ENCODE measurements at places on chromosomes 5 and 9.
A peak's percentile ranks its signal among the peaks of the same experiment; 100 is the strongest.

GRCh38 chr5:175235251-175235960 is 208.6 kb downstream of the DRD1 start:
- no peak for DNase-seq

- no peak for DNase-seq
These were observed 824 bp downstream of the MXD3 start for GRCh38 chr5:177310757-177311391.

DNA sequence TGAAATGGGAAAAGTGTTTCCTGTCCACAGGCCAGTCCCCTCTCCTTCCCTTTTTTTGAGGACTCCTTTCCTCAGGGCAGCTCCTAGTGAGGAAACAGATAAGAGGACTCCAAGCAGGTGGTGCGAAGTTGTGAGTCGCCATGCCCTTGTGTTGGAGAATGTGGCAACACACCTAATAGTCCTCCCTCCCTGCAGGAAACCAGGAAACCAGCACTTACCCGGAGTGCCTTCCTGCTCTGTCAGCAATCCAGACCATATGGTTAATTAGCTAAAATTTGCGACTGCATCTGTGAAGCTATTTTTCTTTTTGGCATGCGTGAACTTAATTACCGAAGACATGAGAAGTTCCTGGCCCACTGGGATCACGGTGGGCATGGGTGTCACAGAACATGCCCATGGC is 69.9 kb downstream of the TRIM32 start:
- no peak for DNase-seq

- DNase-seq = no peak
These were observed 265.8 kb upstream of the TRPC7 start for GRCh38 chr5:136631186-136631585.

GRCh38 chr9:98801969-98802371 is 5.5 kb upstream of the GALNT12 start:
- DNase-seq = no peak

GRCh38 chr5:88667496-88668201 is 215.3 kb downstream of the MEF2C start:
- no peak for DNase-seq

DNA sequence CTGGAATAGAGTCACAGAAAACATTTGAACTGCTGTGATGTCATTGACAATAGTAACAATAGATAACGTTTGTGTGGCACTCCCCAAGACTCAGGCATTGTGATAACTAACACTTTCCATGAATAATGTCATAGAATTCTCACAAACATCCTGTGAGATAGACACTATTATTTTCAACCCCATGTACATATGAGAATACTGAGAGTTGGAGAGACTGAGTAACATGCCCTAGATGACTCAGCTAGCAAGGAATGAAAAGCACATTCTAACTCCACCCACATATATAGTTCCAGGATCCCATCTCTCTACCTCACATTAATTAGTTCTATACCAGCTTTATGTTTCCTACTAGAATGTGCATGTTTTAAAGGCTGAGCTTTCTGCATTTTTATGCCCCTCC is 71.4 kb downstream of the ASTN2 start:
- DNase-seq = no peak

DNA sequence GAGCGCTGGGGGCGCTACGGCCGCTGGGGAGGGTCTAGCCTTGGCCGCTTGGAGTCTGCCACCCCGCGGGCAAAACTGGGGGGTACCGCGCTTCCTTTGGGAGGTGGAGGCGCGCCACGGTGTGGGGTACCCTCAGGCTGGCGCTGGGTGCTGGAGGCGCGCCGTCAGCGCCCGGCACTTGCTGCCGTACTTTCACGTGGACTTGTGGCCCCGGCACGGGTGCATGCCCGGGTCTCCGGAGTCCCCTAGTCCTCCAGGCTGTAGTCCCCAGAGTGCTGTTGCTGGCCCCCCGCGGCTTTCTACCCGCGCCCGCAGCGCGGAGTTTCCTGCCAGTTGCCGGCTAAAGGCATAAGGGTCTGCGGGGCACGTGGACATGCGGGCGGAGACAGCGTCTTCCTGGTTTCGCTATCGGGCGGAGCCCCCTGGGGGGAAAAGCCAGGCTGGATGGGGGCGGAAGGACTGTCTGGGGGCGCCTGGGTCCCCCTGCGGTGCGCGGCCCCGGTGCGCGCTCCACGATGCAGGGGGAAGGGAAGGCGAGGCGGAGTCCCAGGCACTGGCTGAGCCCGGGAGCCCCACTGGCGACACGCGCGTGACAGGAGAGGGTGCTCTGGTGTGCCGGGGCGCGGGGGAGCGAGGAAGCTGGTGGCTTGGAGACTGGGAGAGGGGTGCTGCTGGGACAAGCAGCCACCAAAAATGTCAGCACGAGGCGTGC is 666 bp downstream of the PPARGC1B start:
- DNase-seq = peak; percentile 22

DNA sequence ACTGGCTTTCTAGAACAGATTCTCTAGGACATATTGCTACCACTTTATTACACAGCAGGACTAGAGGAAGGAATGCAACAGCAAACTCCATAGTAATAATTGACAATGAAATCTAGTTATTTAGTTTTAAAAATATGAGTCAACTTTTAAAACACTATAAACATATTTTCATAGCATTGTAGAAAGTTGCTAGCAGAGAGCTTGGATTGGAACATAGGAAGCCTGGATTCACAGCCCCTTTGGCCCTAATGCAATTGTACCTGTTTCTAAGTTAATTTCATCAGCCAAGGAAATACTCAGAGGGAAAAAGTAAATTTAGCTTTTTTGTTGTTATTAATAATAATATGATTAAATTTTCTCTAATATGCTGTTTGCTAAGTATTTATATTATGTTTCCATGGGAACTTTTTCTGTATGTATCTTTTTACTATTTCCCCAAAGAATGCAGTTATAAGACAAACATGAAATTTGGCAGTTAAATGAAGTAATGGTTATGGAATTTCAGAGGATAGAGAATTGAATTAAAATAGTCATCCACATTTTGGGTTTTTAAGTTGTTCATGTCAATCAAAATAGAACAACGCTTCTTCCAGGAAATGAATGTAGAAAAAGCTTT is 45.6 kb downstream of the VCAN start:
- DNase-seq = no peak

- no peak for DNase-seq
These were observed 454.6 kb downstream of the RAB3C start for GRCh38 chr5:59037453-59037852.

DNA sequence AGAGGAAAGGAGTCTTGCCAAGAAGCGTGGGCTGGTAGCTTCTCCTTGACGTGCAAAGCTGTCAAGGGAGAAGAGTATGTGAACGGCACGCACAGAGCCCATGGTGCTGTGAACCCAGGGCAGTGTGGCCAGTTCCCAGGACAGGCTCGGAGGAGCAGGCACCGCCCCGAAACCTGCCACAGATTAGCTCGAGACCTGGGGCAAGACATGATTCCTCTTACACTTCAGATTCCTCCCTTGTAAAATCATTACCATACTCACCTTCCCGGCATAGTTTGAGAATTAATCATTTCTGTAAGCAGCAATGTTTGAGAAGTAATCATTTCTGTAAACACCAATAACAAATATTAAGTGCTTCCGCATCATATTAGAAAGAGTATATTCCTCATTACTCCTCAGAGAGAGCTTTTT is 19.9 kb downstream of the GOLM1 start:
- DNase-seq = no peak

DNA sequence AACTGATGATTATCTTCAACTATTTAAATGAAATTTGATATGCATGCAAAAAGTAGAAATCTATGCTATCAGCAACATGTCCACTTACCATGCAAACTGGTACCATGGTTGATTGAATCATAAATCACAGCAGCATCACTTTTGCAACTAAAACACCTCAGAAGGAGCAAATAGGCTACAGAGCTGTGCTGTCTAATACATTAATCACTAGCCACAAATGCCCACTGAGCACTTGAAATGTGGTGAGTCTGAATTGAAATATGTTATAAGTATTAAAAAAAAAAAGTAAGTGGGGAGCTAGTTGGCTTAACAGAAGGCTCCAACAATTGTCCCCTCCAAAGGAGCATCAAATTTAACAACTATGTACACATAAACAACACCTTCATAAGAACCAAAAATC is 112.5 kb downstream of the FAM114A2 start:
- DNase-seq = no peak

DNA sequence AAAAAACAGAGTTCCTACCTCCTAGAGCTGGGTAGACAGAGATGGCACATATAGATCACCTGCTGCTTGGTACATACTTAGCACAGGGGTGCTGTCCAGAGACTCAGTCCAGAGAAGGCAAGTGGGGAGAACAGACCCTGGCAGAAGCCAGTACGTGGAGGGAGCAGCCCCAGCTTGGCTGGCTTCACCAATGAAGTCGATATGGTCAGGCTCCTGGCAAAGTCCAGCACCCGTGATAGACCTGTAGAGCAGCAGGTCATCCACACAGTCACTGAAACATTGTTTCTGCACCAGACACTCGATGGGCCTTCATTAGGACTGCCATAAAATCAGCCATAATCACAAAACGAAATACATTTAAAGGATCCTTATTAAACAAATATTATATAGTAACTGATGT is 45.8 kb downstream of the WHRN start:
- no peak for DNase-seq

GRCh38 chr9:87160148-87161102 is 213.1 kb upstream of the GAS1 start:
- DNase-seq = no peak

DNA sequence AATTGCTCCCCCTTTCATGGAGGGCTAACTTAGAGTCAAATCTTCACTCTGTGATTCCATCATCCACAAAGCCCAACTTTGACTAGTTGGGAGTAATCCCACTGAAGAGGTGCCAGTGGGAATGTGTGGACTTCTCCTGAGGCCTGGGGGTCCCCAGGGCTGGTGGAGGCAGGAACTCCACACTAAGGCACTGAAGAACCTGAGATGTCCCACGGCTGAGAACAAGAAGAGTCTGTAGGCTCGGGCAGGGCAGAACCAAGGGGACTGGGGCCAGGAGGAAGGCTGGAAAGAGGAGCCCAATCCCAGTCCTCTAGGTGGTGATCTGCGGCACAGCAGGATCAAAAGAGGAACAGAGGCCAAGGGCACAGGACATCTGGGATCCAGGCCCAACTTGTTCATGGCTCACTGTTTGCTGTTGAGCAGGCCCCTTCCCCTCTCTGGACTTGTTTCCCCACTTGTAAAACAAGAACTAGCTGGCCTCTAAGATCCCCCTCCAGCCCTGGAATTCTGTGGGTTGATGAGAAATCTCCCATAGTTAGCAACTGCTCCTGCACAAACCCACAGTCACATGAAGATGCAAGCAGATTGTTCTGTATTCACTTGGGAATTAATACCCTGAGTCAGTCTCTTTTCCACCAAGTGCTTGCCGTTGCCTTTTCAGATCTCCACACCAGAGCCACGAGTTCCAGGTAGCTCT is 32.7 kb upstream of the ALDH1B1 start:
- DNase-seq = no peak

DNA sequence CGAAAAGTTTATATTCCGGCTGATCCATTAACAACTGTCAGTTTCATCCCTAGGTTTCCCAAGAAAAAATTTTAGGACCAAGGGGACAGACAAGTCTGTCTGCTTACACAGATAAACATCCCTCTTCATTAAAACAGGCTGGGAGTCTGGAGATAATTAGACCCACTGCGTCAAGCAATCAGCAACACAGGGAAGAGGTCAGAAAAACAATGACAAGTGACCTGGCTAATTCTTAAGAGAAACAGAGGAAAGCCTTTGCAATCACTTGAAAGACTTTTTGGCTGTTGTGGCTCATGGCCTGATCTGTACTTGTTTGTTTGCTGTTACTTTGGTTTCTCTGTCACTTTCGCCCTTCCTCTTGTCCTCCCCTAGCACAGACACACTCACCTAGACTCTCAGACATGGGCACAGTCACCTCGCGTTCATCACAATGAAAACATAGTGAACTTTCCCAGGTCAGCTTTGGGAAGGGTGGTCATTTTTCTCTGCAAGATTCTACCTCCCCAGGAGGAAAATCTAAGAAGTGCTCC is 2.9 kb upstream of the CCDC192 start:
- no peak for DNase-seq

- no peak for DNase-seq
These were observed 8.6 kb downstream of the SLC12A2 start for GRCh38 chr5:128092144-128092543.

DNA sequence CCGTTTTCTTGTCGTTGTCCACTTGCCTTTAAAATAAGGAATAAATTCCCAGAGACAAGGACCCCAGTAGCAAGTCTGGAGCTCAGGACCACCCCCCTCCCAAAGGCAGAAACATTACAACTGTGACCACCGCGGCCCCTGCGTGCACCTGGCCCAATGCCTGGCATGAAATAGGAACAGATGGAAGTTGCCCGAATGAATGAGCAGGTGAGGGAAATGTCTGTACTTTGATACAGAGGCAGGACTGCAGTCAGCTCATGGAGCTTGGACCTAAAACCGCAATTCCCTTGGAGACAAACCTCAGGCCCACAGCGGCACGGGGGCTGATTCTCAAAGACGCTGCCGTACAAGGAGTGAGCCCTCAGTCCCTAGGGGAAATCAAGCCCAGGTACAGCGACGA is 55.3 kb upstream of the SARDH start:
- DNase-seq = no peak

DNA sequence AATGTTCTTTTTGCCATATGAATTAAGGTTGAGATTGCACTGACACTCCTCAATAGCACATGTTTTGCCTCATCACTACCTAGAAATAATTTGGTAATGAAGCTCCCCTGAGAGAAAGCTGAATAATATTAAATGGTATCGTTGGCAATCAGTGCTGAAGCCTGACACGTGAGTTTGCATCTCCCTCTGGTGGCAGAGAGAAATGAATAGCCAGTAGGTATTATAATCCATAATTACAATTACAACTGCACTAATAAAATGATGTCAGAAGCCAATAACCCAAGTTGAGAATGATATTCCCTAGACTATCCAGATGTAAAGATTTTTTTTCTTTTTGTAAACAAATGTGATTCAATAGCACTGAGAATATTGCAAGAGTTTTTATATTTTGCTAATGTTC is 700.3 kb downstream of the PTPRD start:
- no peak for DNase-seq

DNA sequence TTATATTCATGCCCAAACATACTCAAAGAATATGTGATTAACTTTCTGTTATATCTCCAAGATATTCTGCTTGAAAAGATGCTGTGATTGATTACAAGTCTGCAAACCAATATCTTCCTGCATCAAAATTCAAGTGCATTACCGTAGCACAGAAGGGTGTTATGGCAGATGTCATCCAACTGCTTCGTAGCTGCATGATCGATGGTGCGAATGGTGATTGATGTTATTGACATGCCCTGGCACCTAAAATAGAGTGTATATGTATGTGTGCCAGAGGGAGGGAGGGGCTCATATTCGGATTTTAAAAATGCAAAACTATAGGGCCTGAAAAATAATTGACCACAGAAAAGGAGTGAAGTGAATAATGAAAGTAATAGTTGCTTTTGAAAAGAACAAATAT is 882.1 kb upstream of the NUDT12 start:
- DNase-seq = no peak

GRCh38 chr5:84425365-84425881 is 40.7 kb upstream of the EDIL3 start:
- DNase-seq = no peak
